ENCODE measurements at places on chromosomes 16 and 17.

GRCh38 chr16:81214745-81215166, 23.7 kb upstream of the BCO1 start:
- no peak for DNase-seq

GRCh38 chr17:45688820-45689219, 95.3 kb upstream of the CRHR1 start:
- DNase-seq, result no peak

DNA sequence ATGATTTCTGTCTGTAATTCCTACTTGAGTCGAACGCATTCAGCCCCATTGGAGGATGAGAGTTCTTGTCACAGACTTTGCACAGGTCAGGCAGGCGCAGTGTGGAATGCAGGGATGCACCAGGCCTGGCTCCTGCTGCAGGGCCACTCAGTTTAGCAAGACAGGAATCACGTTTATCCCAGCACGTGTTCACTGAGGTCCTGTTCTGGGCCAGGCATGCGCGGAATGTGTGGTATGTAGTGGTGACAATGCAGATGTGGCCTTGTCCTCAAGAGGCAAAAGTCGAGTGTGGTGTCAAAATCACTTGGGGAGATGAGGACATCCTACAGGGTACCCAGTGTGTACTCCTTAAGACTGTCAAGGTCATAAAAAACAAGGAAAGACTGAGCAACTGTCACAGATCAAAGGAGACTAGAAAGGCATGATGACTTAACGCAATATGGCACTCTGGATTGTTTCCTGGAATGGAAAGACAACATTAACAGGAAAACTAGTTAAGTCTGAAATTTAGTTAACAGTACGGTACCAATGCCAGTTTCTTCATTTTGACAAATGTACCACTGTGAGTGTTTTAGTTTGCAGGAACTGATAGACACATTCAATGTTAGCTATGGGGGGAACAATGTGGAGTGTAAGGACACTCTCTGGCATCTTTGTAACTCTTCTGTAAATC, 121.5 kb upstream of the ADAMTS18 start:
- no peak for DNase-seq

DNA sequence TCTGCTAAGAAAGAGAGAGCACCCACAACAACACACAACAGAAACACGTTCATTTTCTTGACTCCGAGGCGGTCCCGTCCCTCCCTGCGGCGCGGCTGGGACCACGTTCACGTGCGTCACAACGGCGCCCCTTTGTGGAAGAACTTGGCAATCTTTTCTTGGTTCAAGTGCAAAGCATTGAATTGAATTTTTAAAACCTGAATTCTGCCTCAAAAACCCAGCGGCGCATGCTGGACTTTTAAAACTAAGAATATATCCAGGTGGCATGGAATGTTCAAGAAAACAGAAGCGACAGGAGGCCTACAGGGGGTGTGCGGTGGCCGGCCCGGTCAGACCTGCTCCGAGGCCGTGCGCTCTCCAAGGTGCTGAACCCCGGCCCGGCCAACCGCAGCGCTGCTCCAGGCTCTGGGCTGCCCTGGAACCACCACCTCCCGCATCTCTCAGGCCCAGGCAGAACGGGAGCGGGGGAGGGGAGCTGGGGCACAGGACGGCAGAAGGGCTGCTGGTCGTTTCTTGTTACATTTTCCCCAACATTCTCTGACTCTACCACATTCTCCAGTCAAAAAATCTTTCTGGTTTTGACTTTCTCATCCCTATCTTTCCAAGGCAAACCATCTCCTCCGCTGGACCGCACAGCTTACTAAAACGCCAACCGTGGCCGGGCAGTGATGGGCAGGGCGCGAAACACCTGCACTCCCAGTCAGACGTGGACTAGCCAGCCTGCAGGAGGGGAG, 3.4 kb upstream of the HEXD start:
- peak; percentile 86 for DNase-seq

GRCh38 chr17:48878920-48879898, 13.4 kb upstream of the ATP5MC1 start:
- DNase-seq, result peak; percentile 66

Data from activated naive CD4-positive, alpha-beta T cell treated with anti-CD3 and anti-CD28 coated beads, Interleukin-2, amount 10 ng/mL, durations not matched to agents 7 days and 5 days (primary cell).